Activated naive CD8-positive, alpha-beta T cell treated with anti-CD3 and anti-CD28 coated beads, Interleukin-2, amount 50 U/mL, for 16 hours (primary cell): ENCODE measurements at places on chromosomes 13 and 19.

- no peak for DNase-seq
Measured at GRCh38 chr19:38564981-38565690, 52.6 kb downstream of the MAP4K1 start.

- DNase-seq, result no peak
Measured at GRCh38 chr13:23443110-23443509, 9.6 kb upstream of the SACS start.

GRCh38 chr19:17420475-17420924 lies 653 bp downstream of the MVB12A start:
- DNase-seq, result no peak

DNA sequence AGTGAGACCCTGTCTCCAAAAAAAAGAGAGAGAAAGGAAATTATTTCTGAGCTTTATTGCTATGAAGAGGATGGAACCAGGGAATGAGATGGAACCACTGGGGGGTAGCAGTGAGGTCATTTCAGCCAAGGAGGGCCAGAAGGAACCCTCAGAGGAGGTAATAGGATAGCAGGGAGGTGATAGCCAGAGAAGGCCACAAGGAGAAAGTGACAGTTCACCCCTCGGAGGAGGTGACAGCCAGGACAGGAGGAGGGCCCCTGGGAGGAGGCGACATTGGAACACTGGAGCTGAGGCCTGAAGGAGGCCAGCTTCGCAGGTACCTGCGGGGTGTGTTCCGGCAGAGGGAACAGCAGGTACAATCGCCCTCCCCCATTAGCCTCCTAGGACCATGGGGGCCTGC lies 675 bp upstream of the PGPEP1 start:
- DNase-seq, result no peak

DNA sequence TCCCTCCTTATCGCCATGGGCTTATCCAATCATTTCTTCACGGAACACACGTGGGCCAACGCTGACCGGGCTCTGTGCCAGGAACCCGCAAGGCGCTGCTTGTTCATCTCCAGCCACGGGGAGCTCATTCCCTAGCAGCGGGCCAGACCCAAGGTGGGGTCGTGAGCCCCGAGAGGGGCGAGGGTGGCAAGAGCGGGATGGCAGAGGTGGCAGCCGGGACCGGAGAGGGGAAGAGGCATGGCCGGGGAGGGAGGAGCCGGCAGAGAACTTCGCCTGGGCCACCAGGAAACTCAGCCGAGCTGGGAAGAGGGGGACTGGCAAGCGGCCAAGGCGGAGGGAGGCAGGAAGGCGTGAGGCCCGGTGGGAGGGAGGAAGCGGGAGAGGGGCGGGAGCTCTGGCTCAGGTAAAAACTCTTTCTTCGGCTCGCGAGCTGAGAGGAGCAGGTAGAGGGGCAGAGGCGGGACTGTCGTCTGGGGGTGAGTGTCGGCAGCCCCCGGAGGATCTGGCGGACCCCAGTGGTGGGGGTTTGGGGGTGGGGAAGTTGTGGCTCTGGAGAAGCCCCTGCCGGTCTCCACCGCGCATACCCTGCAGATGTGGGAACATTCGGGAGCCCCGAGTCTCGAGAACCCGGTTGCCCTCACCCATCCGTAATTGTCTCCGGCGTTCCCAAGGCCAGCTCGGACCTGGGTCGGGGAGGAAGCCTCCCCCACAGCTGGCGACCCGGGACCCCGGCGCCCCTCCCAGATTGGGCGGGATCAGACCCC lies at the start of gene B3GNT3:
Gene B3GNT3, plus strand, starts transcription at position 408 of the 764 bp plus-strand sequence. CDS start 12,670 bp downstream, outside the sequence.
- DNase-seq, result no peak

DNA sequence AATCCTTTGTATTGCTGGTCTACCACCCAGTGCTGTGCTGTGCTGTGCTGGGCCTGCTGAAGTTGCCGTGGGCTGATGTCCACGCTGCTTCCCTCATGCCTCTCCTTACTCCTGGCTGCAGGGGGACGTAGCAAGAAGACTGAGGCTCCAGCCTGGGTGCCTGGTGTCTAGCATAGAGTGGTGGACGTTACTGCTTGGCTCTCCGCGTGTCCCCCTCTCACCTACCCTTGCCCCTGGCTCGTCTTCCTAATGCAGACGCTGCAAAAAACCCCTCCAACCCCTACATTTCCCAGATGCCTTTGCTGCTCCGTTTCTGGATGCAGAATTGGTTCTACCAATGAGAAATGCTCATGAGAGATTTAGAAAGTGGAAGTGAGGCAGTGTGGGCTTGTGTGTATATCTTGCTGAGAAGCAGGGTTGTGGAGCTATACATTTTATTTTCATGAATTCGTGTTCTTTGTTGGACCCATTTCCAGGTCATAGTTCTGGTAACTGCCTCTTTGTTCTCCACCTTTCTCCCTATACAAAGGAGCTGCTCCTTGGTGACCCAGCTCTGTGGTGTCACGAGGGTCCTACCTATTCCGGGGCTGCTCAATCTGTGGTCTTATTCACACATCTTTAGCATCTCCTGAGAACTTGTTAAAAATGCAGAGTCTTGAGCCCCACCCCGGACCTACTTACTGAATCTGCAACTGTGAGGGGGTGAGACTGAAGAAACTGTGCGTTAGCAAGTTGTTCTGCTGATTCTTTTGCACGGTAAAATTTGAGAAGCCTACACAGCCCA lies 7.9 kb upstream of the DENND1C start:
- DNase-seq, result no peak

DNA sequence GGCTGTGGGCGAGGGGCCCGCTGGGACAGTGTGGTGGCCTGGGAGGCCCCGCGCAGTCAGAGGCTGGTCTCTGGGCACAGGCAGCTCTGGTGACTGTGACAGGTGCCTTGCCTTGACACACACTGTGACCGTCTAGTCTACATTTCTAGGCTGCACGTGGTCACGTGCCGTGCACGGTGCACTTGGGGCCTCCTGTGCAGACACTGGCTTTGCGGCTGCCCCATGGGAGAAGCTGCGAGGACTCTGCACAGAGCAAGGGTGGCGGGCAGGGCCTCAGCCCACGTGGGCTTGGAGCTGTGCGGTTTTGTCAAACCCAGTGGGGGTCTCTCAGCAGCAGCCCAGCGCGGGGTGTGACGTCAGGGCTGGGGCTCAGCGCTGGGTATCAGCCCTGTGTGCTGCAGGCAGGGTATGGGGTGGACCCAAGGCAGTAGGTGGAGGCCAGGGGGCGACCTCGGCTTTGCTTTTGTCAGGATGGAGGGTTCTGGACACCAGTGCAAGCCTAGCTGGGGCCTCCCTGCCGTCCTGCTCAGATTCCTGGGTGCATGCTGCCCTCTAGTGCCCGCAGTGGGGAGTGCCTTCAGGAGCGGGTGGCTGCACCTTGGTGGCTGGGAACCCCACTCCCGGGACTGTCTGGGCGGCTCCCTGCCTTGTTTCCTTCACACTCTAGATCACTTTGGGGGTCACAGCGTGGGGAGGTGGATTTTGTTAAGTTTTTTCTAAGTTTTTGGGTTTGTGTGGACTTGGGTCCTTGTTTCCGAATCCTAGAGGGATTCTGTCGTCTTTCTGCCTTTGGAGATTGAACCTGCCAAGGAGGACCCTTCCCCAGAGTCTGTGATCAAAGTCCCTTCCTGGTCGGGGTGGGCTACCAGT lies 62.6 kb downstream of the KDM4B start:
- DNase-seq, result peak; percentile 65

DNA sequence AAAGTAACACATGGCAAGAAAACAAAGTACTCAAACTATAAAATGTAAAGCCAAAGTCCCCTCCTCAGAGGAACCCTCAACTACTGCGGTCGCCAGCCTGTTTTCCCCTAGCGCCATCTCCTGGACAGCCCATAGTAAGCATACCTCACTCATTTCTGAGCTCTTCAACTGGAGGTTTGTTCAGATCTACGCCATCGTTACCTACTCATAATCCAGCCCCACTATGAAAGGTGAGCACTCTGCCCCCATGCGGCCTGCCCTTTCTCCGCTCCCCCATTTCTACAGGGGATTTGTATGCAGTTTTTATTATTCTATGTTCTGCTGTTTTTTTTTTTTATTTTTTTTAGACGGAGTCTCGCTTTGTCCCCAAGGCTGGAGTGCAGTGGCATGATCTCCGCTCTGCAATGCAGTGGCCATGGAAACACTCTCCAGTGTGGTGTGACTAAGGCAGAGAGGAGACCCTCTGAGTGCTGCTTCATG lies 26.2 kb downstream of the OPA3 start:
- DNase-seq, result peak; percentile 24

DNA sequence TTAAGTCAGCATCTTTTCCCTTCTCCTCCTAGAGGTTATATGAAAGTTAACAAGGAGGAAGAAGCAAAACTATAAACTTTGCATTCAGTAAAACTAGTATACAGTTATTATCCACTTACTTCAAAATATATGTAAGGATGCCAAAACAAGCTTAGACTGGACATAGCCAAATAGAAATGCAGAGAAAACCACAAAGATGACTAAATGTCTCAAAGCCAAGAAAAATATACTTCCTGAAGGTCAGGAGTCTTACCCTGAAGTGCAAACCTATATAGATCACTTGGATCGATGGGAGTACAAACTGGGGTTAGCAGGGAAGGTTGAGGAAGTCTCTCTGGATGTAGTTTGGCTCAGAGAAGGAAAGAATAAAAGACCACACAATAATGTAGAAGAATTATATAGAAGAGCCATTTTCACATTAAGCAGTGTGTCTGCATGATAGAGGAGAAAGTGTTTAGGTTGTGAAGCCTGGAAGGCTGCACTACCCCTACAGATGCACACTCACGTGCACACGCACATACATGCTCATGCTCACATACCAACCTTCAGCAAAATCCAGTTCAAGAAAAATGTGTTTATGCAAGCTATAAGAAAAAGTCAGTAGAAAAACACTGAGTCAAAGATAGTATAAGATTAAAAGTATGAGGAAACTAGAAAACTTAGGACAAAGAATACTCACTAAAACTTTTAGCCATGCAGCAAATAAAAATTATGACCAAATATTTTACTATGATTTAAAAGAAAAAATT lies 112.1 kb upstream of the RXFP2 start:
- DNase-seq, result no peak
